ENCODE measurements at places on chromosomes 3 and 15.

GRCh38 chr15:61794276-61794675 lies 266.0 kb downstream of the VPS13C start:
- no peak for DNase-seq

- no peak for DNase-seq
These were observed 5.6 kb upstream of the MFGE8 start for GRCh38 chr15:88918738-88919137.

GRCh38 chr3:35596335-35596995 lies 42.9 kb upstream of the ARPP21 start:
- no peak for DNase-seq

GRCh38 chr15:56495053-56495452 lies 30.1 kb upstream of the MNS1 start:
- DNase-seq, result no peak

- DNase-seq, result no peak
These were observed 130.4 kb downstream of the SUCLG2 start for GRCh38 chr3:67524046-67524445.

GRCh38 chr15:81807806-81808205 lies 238.0 kb downstream of the MEX3B start:
- no peak for DNase-seq

GRCh38 chr15:89767411-89767915 lies 8.7 kb upstream of the MESP2 start:
- DNase-seq, result no peak

- DNase-seq, result no peak
These were observed 438.8 kb downstream of the FOXP1 start for GRCh38 chr3:71144525-71145253.

DNA sequence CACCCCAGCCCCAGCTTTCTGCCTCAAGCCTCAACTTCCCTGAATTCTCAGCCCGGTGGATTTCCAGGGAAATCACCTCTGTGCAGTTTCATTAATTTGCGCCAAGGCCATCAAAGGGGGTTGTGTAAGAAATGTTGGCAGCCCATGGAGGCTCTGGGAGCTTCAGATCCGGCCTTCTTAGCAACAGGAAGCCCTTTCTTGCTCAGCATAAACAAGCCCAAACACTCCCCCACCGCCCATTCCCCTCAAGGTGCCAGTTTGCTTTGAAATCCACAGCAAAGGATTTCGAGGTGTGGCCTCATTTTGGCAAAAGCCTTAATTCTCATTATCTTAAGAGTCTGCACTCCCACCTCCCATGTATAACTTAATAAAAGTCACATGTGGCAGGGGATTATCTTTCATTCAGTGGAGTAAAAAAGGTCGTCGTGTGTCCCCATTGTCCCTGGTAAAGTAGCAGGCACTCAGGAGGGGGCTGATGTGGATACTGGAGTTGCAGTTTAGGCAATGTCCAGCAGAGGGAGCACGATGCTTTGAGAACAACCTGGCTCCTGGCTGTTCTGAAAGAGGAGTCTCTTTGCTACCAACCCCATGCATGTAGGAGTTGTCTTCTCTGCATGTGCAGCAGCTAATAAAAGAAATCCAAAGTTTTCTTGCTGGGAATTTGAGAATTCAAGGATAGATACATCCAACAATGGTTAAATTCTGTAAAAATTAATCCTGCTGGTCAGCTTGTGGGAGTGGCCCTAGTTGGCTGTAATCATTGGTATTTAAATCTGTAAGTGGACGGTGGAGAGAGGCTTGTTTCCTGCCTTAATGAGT lies 39.5 kb downstream of the EBLN2 start:
- peak; percentile 83 for DNase-seq

- no peak for DNase-seq
These were observed 95.0 kb upstream of the GALNT15 start for GRCh38 chr3:16079519-16079918.

- DNase-seq, result no peak
These were observed 218.5 kb downstream of the BBX start for GRCh38 chr3:107740992-107741896.

- no peak for DNase-seq
These were observed 6.4 kb upstream of the ANKRD63 start for GRCh38 chr15:40289140-40289775.

DNA sequence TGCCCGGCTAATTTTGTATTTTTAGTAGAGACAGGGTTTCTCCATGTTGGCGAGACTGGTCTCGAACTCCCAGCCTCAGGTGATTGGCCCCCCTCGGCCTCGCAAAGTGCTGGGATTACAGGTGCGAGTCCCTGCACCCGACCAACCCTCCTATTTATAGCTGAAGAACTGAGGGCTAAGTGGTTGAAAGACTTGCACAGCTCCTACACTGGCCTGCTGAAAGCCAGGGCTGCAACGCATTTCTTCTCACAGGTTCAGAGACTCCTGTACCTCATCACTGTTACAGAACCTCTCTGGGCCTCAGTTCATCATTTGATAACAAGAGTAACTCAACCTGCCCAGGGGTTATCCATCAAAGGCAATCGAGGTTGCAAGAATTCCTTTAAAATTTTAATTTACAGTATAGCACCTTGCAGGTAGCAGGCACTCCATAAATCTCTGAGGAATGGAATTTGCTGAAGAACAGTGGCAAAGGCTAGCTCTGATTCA lies 626.5 kb upstream of the TBL1XR1 start:
- DNase-seq, result no peak

- DNase-seq, result no peak
These were observed 116.2 kb downstream of the ROBO1 start for GRCh38 chr3:79651536-79652065.

GRCh38 chr3:140470962-140471361 lies 206.9 kb upstream of the TRIM42 start:
- no peak for DNase-seq

DNA sequence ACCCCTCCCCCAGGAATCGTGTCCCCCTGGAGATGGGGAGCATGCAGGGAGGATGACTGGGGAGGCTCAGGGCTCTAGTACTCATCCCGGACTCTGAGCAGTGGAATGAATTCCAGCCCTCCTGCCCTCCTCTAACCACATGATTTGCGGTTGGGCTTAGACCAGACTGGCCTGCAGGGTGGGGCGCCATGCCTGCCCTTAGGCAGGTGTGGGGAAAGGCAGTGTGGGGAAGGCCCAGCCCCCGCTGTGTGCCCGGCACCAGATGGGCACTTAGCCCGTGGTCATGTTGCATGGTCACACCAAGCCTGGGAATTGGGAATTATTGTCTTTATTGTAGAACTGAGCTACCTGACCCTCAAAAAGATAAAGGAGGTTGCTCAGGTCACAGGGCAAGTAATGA lies 283.8 kb downstream of the TLE3 start:
- DNase-seq, result no peak

- DNase-seq, result peak; percentile 55
These were observed 25.9 kb upstream of the FBN1 start for GRCh38 chr15:48671103-48672022.

DNA sequence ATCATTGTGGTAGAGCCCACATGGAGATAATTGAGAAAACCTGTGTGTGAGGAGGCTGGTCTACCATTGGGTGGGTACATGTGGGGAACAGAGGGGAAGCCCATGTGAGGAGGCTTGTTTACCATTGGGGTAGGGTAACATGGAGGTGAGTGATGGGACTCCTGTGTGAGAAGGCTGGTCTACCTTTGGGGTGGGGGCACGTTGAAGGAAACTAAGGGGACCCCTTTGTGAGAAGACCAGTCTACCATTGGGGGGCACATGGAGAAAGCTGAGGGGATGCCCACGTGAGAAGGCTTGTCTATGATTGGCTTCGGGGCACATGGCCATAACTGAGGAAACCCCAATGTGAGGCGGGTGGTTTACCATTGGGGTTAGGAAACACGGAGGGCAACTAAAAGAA lies 158.5 kb downstream of the FBLN2 start:
- DNase-seq, result no peak

DNA sequence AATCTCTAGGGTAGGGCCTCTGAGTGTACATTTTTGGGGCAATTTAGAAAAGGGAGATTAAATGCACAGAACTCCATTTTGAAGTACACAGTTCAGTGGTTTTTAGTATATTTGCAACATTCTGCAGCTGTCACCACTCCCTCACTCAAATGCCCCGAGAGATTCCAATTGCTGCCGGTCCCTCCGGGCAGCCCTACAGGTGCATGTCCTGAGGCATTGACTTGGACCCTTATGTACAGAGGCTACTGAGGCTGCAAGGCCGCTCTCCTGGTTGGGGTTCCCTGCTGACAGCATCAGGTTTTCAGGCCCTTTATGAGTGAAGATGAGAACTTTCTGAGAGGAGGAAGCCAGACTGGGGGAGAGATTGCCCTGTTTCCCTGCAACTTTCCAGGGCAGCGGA lies 39.6 kb downstream of the SMAD6 start:
- DNase-seq, result no peak

- DNase-seq, result no peak
These were observed 75.6 kb downstream of the DTWD1 start for GRCh38 chr15:49696433-49696832.

- peak; percentile 56 for DNase-seq
These were observed 69.2 kb upstream of the MFGE8 start for GRCh38 chr15:88982304-88982945.

DNA sequence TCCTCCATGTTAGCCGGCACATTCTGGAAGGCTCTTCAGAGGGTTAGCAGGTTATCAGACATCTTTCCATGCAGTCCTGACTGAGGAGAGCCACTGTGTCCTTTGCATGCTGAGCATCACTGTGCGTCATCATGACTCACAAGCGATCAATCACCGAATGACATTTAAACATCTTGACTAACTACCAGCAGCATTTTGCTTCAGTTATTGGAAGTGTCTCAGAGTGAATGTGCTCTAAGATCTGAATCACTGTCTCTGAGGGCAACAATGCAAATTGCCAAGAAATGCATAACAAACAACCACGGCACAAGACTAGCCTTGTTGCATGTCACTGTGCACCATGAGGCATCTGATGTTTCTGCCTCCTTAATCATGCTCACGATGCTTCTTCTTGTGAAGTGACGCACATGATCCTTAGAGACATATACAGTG lies 18.3 kb upstream of the ATP8B4 start:
- DNase-seq, result no peak

- no peak for DNase-seq
These were observed 305.9 kb upstream of the ARRDC4 start for GRCh38 chr15:97654481-97655076.

DNA sequence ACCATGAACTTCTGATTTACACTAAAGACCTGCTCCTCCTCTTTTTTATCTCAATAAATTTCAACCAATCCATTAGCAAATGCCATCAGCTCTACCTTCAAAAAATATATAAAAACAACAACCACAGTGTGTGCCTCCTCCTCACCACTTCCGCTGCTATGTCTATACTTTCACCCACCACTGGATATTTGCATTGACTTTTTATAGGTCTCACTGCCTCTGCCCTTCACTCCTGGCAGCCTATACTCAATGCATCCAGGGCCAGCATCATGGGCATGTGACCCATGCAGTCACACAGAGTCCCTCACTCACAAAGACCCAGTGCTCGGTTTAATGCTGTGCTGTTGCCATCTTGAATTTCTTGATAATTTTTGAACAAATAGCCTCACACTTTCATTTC lies 53.5 kb upstream of the CCDC54 start:
- DNase-seq, result no peak

GRCh38 chr15:69712991-69713390 lies 260.4 kb downstream of the RPLP1 start:
- DNase-seq, result no peak

DNA sequence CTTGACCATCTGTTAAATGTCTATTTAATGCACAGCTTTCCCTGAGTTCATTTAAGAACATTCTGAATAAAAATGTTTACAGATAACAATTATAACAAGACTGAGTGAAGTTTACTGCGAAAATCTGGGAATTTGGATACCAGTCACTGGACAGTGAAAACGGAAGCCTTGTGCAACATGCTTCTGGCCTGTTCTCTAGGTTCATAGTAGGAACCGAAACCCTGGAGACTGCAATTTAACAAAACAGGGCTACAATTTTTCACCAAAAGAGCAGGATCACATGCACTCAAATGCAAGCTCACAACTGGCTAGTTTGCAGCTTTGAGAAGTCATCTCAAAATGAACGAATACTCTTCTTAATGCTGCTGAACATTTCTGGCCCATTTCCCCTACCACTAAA lies 435.9 kb downstream of the NR2F2 start:
- DNase-seq, result no peak

DNA sequence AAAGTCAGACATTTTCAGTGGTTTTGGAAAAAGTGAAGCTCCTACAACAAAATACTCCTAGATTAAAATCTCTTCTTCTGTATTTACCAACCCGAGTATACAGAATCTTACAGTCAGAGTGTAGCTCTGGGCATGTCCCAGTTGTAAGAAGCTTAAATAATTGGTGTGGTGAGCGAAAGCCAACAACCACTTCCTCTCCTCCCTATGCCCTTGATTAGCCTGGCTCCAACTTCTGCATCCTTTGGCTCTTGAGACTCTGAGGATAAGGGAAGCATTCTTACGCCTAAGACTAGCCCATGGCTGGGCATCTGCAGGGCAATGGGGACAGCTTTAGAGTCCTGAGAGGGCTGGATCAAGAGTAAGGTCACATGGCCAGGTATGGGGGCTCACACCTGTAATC lies 25.5 kb downstream of the RFT1 start:
- DNase-seq, result no peak

DNA sequence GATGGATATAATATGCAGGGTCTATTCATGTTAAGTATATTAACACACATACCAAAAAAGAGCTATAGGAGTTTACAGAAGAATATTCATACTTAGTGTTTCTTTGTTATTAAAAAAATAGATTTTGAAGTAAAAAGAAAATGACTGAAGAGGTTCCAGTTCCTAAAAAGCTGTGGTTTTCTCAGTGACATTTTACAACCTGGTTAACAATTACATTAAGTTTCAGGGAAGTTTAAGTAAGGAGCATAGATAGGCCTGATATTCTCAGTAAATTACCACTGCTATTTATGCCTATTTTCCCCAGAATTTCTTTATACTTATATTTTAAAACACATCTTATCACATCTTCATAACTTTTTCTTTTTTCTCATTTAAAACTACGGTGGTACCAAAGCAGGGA lies 43.6 kb upstream of the SPTSSB start:
- no peak for DNase-seq

GRCh38 chr3:107082527-107082926 lies 294.7 kb upstream of the CCDC54 start:
- DNase-seq, result no peak

DNA sequence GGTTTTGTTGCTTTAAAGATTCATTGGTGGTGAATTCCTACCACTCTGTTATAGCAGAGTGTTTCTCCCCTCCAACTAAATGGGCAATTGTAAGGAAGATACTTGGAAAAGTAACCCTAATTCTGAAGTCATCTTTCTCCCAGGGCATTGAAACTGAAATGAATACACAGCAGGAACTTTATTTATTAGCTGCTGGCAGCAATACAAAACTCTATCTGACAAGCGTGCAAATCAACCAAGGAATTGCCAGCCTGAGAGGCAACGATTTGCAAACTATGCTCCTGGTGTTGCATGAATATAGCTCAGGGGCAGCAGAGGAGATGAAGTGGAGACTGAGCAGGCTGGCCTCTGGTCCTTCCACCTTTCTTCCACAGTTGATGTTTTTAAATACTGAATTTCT lies 48.9 kb downstream of the CD200R1 start:
- no peak for DNase-seq

All from left hindlimb (tissue), 1 donor.